Left lung (tissue), 14 donors: ENCODE measurements at places on chromosomes 6 and 20.

DNA sequence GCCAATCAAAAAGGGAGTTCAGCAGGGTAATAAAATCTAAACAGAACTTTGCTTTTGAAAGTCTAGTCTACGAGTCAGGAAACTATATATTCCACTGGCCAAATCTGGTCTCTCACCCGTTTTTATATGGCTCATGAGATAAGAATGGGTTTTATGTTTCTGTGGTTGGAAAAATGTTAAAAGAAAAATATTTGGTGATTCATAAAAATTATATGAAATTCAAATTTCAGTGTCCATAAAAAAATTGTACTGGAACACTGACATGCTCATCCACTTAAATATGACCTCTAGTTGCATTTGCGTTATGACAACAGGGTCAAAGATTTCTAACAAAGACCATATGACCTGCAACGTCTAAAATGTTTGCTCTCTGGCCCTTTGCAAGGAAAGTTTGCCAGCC is 22.3 kb upstream of the LAMP5 start:
- no peak overlapping the region for H3K4me3 ChIP-seq
- no peak overlapping the region for H3K27ac ChIP-seq
- no peaks in the 10 kb centered on the region for H3K36me3 ChIP-seq
- no peak for DNase-seq
- H3K4me1 ChIP-seq, result no peaks in the 10 kb centered on the region

DNA sequence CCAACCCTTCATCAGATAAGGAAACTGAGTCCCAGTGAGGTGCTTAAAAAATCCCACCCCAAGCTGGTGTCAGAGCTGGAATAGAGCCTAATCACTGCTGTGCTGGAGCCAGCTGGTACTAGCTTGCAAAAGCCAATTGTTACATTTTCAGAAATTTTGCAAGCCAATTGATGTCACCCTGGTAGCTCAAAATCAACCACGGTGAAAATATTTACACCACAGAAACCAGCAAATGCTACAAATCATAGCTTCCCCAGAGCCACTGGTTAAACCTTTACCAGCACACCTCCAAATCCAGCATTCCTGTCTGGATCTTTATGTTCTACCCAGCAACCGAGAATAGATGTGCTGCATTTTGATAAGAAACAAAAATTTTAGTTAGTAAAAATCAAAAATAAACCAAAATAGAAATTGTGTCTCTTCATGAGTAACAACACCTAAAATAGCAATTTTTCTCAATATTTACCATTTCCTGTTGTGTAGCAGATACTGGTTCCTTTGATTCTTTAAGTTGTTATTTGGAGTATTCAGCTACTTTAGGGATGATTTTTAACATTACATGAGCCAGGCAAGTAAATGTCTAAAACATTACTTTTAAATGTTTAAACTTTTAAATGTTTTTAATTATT is 7.2 kb upstream of the LCA5 start:
- H3K27ac ChIP-seq, result peak overlapping the region; percentile 20
- no peaks in the 10 kb centered on the region for H3K36me3 ChIP-seq
- no peak overlapping the region for H3K4me3 ChIP-seq
- no peak for DNase-seq
- H3K4me1 ChIP-seq, result peaks cover 18% of the 10 kb centered on the region

DNA sequence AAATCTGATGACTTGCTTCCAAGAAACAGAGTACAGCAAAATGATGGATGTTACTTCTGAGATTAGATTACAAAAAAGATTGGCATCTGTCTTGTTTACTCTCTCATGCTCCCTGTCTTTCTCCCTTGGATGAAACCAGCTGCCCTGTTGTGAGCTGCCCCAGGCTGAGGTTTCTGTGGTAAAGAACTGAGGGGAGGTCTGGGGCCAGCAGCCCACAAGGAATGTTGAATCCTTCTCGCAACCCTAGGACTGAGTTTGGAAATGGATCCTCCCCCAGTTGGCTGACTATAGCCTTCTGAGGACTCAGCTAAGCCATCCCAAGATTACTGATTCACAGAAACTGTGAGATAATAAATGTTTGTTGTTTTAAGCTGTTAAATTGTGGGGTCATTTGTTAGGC is 5.6 kb upstream of the HECA start:
- no peak overlapping the region for H3K4me3 ChIP-seq

- no peaks in the 10 kb centered on the region for H3K27me3 ChIP-seq
- DNase-seq, result no peak
- H3K27ac ChIP-seq, result no peak overlapping the region
- no peak overlapping the region for H3K4me3 ChIP-seq
- no peaks in the 10 kb centered on the region for H3K4me1 ChIP-seq
Measured at GRCh38 chr6:88852775-88853174, 110.6 kb downstream of the RNGTT start.

DNA sequence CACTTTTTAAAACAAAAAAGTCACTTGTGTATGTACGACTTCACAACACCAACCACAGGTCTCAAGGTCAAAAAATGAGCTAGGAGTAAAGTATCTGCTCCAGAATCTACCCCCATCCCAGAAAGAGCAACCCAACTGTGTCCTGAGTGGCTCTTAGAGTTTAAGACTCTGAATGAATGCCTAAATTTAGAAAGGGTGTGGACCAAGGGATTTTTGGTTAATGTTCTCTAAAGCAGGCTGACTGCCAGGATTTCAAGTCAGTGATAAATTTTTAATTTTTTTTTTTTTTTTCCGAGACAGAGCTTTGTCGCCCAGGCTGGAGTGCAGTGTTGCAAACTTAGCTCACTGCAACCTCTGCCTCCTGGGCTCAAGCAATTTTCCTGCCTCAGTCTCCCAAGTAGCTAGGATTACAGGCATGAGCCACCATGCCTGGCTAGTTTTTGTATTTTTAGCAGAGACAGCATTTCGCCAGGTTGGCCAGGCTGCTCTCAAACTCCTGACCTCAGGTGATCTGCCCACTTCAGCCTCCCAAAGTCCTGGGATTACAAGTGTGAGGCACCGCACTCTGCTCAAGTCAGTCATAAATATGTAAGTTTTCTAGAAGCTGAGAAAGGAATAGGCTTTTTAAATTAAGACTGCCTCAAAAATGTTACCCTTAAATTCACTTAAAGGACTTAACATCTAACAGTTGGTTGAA is 20.2 kb downstream of the STAU1 start:
- H3K36me3 ChIP-seq, result peaks cover 23% of the 10 kb centered on the region
- no peaks in the 10 kb centered on the region for H3K27me3 ChIP-seq
- H3K27ac ChIP-seq, result peak overlapping the region; percentile 38
- H3K4me3 ChIP-seq, result no peak overlapping the region
- H3K4me1 ChIP-seq, result peaks cover 12% of the 10 kb centered on the region

- peaks cover 19% of the 10 kb centered on the region for H3K27me3 ChIP-seq
- DNase-seq, result no peak
- H3K4me3 ChIP-seq, result no peak overlapping the region
- no peak overlapping the region for H3K27ac ChIP-seq
Measured at GRCh38 chr6:29826271-29826670, 1.4 kb upstream of the HLA-G start.

- no peaks in the 10 kb centered on the region for H3K4me1 ChIP-seq
- no peaks in the 10 kb centered on the region for H3K36me3 ChIP-seq
- no peak overlapping the region for H3K27ac ChIP-seq
Measured at GRCh38 chr6:44166591-44167184, 8.1 kb downstream of the CAPN11 start.

GRCh38 chr6:129364037-129364436 is 345.9 kb downstream of the ARHGAP18 start:
- no peaks in the 10 kb centered on the region for H3K27me3 ChIP-seq
- no peak overlapping the region for H3K27ac ChIP-seq
- H3K4me1 ChIP-seq, result no peaks in the 10 kb centered on the region
- no peak overlapping the region for H3K4me3 ChIP-seq

GRCh38 chr20:57047281-57048026 is 219.0 kb downstream of the BMP7 start:
- H3K4me3 ChIP-seq, result no peak overlapping the region
- H3K36me3 ChIP-seq, result no peaks in the 10 kb centered on the region
- no peaks in the 10 kb centered on the region for H3K27me3 ChIP-seq
- DNase-seq, result no peak
- no peak overlapping the region for H3K27ac ChIP-seq

DNA sequence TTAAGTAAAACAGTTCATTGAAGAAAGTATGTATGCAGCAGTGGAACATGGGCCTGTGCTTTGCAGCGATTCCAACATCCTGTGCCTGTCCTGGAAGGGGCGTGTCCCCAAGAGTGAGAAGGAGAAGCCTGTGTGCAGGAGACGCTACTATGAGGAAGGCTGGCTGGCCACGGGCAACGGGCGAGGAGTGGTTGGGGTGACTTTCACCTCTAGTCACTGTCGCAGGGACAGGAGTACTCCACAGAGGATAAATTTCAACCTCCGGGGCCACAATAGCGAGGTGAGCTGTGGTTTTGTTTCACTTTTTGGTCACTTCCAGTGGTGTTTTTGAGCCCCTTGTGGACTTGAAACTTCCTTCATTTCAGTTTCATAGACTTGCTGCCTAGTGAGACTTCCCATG is 1.7 kb downstream of the TULP4 start:
- H3K4me1 ChIP-seq, result peaks cover 6% of the 10 kb centered on the region
- no peaks in the 10 kb centered on the region for H3K27me3 ChIP-seq
- peak; percentile 76 for DNase-seq
- no peak overlapping the region for H3K27ac ChIP-seq
- H3K36me3 ChIP-seq, result peaks cover 28% of the 10 kb centered on the region

- no peak for DNase-seq
- H3K36me3 ChIP-seq, result no peaks in the 10 kb centered on the region
- no peaks in the 10 kb centered on the region for H3K4me1 ChIP-seq
- peaks cover 8% of the 10 kb centered on the region for H3K27me3 ChIP-seq
- H3K4me3 ChIP-seq, result no peak overlapping the region
Measured at GRCh38 chr20:634148-634925, 18.7 kb downstream of the SRXN1 start.

- H3K4me1 ChIP-seq, result no peaks in the 10 kb centered on the region
- no peaks in the 10 kb centered on the region for H3K27me3 ChIP-seq
- DNase-seq, result no peak
Measured at GRCh38 chr6:150251566-150252186, 108.8 kb downstream of the PPP1R14C start.

DNA sequence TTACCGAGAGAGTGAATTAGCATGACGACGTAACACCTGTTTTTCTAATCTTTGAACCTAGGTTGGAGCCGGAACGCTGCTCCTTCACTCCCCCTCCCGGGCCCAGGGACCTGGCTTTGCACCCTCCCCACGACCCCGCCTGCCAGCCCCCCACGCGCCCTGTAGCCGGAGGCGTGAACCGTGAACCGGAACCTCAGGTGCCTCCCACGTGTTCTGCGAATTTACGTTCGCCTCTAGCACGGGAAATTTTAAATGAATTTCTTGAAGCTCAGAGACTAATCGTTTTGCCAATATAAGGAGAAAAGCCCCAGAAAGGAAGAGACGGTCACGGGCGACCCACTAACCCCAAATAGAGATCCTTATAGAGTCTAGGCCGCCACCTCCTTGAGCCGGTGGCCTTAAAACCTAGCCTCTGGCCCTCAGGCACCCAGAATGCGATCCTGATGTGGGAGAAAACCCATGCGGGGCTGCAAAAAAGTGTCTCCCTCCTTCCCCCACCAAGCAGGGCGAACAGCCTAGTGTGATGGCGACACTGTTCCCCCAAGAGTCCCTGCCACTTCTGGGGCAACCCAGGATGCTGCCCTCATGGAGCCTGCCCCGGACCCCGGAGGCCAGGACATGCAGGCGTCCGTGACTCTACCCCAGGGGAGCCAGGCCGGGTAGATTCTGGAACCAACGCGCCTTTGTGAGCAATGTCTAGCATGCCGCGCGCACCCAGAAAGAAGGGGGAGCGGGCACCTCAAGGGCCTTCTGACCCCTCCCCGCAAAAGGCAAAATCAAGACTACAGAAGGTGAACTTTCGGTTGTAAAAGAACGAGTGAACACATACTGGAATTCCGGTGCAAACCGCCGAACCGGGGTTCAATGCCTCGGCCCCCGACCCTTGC is 2.7 kb upstream of the SIM1 start:
- no peak for DNase-seq
- no peaks in the 10 kb centered on the region for H3K36me3 ChIP-seq
- H3K27ac ChIP-seq, result no peak overlapping the region
- H3K27me3 ChIP-seq, result peaks cover 100% of the 10 kb centered on the region
- H3K4me3 ChIP-seq, result no peak overlapping the region

DNA sequence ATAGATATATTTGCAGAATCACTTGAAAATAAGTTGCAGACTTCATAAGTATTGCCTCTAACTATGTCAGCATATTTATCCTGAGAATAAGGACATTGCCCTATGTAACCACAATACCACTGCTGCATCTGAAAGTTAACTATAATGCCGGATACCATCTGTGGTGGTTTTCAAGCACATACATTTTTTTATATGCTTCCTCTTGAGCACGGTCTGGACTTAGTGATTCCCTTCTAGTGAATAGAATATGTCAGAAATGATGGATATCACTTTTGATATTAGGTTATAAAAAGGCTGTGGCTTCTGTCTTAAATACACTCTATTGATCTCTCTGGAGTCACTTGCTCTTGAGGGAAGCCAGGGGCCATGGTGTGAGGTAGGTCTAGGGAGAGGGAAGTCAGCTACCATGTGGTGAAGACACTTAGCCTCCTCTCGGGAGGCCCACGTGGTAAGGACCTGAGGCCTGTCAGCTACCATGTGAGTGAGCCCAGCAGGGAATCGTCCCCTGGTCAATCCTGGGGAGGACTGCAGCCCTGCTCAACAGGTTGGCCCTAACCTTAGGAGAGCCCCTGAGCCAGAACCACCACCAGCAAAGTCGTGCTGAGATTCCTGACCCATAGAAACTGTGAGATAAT is 57.5 kb downstream of the CCDC170 start:
- no peaks in the 10 kb centered on the region for H3K4me1 ChIP-seq
- H3K27ac ChIP-seq, result no peak overlapping the region
- no peaks in the 10 kb centered on the region for H3K27me3 ChIP-seq

GRCh38 chr6:72761761-72762160 is 139.9 kb downstream of the KCNQ5 start:
- H3K27me3 ChIP-seq, result no peaks in the 10 kb centered on the region
- no peak overlapping the region for H3K4me3 ChIP-seq
- DNase-seq, result no peak
- no peaks in the 10 kb centered on the region for H3K36me3 ChIP-seq
- no peaks in the 10 kb centered on the region for H3K4me1 ChIP-seq
- H3K27ac ChIP-seq, result no peak overlapping the region

DNA sequence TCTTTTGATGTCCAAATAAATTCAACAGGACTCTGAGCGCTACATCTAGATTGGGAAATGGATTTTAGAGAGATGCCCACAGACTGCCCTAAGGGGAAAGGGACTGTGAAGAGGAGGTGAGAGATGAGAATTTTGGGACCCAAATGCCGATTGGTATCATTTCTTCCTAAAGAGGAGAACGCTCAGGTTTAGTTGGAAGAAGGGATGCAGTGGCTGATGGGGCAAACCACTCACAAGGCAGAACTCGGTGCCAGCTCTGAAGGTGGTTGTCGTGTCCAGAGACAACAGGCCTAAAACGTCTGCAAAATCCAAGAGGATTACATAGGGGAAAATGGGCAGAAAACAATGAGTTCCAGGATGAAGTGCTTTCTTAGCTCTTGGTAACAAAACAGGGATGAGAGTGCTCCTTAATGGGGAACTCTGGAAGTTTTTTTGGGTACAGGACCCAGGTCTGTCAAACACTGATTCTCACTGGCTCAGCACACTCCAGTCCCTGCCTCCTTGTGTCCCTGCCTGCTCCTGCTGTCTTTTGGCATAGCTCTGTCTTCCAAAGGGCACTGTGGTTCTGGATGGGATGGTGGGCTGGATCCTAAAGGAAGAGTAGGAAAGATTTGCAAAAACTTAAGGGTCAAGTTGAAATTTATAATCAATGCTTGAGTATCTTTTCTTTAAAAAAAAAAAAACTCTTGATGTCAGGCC is 29.0 kb downstream of the NEDD9 start:
- peaks cover 69% of the 10 kb centered on the region for H3K36me3 ChIP-seq
- no peak for DNase-seq
- no peak overlapping the region for H3K4me3 ChIP-seq
- H3K27me3 ChIP-seq, result no peaks in the 10 kb centered on the region
